ENCODE measurements at places on chromosomes 7 and 10.

DNA sequence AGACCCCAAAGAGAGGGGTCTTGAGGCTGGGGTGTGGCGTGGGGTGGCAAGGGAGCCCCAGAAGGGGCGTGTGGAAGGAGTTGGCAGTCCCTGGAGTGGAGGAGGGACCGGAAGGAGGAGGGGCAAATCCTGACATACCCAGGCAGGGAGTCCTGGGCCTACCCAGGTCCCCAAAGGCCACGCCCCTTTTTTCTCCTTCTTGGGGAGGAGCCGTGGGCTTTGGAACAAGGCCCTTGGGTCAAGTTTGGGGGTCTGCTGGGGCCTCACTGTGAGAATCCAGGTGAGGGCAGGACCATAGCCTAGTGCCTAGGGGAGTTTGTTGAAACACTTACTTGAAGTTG is 1.2 kb upstream of the SMARCD3 start:
- DNase-seq, result no peak

DNA sequence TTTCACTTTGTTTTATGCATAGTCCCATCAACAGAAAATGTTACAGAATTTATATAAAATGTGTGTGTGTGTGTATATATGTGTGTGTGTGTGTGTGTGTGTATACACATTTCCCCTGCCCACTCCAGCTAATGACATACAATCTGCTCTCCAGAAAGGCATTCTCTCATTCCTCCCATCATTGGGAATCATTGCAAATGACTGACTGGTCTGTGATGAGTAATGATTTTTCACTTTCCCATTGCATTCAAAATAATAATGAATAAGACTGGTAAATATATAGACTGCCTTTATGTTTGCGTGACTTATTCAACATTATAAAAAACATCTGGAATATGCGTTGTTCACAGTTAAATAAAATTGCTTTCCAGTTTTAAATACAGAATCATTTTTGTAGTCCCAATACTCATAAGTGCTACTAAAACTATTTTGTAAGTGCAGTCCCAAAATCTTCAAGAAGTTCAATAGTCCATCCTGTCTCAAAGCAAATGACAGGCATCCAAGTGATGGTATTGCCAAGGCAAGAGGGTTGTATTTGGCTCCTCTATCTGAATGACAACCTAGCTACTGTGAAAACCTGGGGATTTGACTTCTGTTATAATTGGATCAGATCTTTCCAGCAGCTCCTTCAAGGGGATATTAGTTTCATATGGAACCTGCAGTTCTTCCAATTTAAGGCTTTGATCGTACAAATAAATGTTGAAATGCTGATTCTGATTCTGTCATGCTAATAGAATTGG is 150.9 kb downstream of the POLR1F start:
- no peak for DNase-seq

GRCh38 chr10:77887631-77888355 is 38.8 kb downstream of the DLG5 start:
- no peak for DNase-seq

DNA sequence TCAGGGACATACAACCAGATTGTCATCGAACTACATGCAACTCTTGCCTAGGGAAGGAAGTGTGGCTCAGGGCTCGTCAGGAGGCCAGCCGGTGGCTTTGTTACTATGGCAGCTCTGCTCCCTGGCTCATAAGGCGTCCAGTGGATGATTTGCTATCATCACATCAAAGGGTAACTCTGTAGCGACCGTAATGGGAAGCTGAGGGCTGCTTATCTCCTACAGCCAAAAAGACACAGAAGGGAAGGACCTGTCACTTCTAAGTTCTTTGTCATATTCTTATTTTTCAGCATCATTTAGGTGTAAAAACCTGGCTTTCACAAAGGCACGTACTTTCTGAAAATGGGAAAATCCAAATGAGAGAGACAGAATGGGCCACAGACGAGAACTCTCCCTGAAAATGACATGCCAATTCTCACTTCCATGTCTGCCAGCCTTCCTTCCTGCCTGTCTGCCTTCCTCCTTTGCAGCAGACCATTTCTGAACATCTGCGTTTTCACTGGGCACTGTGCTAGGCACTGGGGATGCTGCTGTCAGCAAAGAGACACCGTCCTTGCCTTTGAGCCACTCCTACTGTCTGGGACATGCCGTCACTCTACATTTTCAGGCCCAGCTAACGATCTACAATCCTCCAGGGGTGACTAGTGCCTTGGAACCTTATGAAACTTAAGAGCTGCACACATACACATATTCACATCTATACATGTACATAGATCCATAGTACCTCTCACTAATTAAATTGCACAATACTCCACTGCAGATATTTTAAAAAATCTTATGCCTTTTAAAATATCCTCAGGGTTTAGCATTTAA is 26.9 kb downstream of the ENKUR start:
- no peak for DNase-seq

GRCh38 chr10:112227331-112227987 is 43.9 kb upstream of the GPAM start:
- DNase-seq, result no peak

DNA sequence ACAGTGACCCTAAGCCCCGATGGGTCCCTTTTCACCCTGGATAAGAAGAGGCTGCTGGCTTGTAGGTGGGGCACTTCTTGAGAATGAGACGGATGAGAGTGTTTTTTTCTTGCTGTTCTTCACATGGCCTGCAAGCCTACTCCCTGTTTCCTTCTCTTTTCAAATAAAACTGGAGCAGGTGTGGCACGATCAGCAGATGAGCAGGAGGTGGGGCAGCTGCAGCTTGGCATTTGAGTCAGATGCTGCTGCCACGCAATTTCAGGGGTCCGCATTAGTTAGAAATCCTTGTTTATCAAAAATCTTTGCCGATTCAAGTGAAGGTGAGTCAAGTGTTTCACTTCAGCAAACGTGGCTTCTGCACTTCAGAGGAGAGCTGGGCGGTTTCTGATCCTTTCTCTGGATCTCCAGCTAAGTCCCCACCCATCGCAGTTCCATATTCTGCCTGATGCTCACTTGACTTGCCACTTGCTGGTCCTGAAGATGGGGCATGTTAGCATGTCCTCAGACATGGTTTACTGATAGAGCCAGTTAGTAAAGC is 20.8 kb downstream of the WDFY4 start:
- no peak for DNase-seq

DNA sequence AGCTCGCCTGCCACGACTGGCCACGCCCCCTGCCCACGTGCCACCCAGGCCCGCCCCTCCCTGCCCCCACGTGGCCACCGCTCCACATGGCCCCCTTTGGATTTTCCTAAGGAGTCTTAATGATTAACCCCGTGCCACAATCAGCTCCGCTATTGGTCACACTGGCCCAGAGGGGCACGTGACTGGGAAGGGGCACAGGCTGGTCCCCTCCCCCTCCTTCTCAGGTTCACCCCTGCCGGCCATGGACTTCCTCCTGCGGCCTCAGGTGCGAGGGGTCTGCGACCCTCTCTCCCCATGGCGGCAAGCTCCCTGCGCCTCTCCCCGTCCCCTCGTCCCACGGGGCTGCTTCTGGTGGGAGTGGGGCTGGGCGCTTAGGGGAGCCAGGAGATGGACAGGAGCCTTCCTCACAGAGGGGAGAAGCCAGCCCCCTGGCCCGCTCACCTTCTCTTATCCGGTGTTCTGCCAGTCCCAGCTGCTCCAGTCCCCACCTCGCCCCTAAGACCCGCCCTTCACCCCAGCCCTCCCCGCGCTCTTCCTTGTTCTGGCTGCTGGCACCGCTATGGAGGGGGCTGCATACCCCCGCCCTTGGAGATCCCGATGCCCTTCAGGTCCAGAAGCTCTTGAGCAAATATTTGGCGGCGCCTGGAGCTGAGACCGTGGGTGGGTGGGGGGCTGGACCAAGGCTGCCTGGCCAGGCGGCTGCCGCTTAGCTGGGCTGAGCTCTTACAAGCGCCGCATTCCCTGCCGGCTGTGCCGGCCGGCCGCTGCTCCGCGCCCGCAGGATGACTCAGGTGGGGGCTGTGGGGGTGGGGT is 3.2 kb downstream of the SLC4A2 start:
- DNase-seq, result peak; percentile 89

DNA sequence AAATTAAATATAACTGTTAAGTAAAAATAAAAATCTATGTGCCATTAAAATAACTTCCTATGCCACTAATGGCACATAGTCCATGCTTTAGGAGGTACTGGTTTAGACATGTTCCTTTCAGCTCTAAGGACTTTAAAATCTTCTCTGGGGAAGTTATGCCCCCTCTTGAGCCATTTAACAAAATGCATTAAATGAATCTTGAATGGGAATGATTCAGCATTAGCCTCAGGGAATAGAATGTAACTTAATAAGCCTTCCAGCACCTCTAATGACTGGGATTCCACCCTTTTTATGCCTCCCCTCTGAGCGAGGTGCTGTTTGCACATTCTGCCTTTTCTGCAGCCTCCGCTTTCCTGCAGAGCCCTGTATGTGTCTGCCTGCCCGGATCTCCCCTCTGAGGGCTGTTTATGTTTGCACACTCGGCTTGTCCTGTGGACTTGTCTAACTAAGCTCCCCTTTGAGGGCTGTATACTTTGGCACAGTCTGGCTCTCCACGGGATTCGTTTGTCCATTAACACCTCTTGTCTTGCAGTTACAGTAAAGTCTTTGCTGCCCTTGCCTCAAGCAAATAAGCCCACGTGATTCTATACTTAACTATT is 108.4 kb upstream of the HPS1 start:
- DNase-seq, result no peak

- no peak for DNase-seq
Measured at GRCh38 chr7:6020371-6021286, 10.5 kb upstream of the ANKRD61 start.

DNA sequence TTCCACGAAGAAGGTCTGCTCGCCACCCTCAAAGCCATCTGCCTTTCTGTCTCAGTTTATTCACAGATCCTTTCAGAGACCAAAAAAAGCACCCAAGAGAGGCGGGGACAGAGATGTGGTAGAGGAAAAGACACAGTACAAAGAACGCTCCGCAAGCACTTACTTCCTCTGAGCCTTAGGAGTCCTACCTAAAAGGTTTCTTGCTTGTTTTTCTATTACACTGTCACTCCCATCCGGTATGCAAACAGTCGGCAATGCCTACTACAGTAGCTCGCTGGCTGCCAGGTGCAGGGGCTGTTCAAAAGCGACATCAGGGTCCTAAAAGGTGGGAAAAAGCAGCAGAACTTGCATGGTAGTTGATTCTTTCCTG is 816 bp downstream of the TECPR1 start:
- no peak for DNase-seq

DNA sequence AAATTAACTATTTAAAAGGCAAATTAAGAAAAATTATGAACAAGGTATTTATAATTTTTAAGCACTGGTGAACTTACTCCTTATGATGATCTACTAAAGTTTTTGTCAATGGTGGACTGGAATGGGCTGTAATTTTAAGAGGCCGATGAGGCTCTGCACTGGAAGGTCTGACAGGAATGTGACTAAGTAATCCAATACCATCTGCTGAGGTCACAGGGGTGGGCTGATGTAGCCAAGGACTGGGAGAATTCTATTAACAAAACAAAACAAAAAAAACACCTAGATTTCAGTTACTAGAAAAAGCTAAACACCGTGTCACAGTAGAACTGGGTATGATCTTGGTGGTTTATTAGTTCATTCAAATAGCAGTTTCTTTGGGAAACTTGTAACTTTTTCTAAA is 75.9 kb downstream of the NRBF2 start:
- DNase-seq, result no peak

- no peak for DNase-seq
Measured at GRCh38 chr7:38168890-38169570, 9.0 kb upstream of the STARD3NL start.

- DNase-seq, result no peak
Measured at GRCh38 chr10:109205929-109206585, 717.3 kb downstream of the XPNPEP1 start.

GRCh38 chr7:91866599-91867148 is 13.8 kb downstream of the MTERF1 start:
- DNase-seq, result no peak

GRCh38 chr10:58618158-58618676 is 105.5 kb downstream of the BICC1 start:
- no peak for DNase-seq

- DNase-seq, result no peak
Measured at GRCh38 chr10:51241461-51241860, 167.2 kb downstream of the PRKG1 start.

GRCh38 chr7:11516328-11516727 is 315.7 kb downstream of the THSD7A start:
- no peak for DNase-seq

DNA sequence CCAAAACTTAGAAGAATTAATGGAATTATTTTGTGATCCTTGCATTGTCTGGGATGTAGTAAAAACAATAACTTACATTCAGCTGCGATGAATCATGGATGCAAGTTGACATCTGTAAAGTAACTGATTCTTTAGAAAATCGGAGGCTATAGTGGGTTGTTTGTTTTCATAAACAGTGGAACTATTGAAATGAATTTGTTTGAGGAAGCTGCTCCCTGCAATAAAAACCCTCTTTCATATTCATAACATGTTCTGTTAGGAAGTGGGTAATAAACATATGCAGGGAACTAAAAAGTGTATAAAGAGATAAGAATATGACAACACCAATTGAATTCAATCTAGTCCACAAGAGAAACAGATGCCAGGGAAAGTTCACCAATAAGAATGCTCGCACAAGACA is 53.6 kb downstream of the AGMO start:
- no peak for DNase-seq

DNA sequence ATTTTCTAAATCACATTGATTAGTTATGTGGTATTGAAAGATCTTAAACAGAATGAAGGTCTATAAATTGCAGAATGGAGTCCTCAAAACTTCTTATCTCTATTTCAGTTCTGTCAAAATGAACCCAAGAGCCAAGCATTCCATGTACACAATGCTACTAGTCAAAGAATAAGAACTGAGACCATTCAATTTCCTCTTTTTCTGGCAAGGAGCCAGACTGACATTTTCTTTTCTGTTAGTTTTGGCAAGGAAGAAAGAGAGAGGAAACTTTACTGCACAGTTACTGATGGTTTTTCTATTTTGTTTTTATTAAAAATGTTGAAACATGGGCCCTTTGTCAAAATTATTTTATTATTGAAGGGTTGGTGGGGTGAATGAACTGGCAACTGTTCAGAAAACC is 181.8 kb upstream of the FERD3L start:
- no peak for DNase-seq

DNA sequence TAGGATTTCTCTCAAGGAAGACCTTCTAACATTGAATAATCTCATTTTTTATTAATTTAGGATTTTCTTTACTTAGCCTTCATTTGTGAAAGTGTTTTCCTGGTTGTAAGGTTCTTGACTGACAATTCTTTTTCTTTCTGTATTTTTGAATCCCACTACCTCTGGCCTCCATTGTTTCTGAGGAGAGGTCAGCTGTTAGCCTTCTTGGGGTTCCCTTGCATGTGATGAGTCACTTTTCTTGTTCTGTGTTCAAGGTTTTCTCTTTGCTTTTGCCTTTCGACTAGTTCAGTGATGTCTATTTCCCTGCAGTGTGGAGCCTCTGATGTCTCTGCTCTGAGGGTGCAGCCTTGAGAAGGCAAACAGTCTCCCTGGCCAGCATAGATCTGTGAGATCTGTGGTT is 304.1 kb upstream of the ZNF32 start:
- DNase-seq, result no peak

- peak; percentile 54 for DNase-seq
Measured at GRCh38 chr10:132129431-132129830, 57.3 kb upstream of the DPYSL4 start.

DNA sequence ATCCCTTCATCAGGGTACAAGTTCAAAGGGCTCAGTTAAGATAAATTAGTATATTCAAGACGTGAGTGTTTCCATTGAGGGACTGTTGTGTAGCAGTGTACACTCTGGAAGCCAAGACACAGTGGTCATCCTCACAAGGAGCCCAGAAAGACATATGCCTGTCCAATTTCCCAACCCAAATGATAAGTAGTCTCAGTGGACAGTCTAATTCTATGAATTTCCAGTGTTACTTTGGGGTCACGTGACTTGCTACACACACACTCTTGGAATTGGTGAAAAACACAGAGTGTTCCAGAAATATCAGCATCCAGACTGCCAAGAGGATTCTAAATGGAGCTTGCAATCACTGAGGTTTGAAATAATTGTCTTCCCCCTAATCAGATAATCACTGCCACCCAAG is 365.1 kb downstream of the WDR11 start:
- DNase-seq, result no peak
